Smooth muscle cell of the coronary artery (primary cell): ENCODE measurements at places on chromosomes 4 and X. TPM values are rescaled to one million over a fixed set of nuclear protein-coding genes. Genes with fewer than 3 reads are reported as not detected.

Gene UNC5C
- 1.1 and 2.0 TPM in 2 replicates for total RNA-seq

Gene RAB33B
- total RNA-seq: 11.7 and 14.7 TPM in 2 replicates

Gene ABCE1
- 51.0 and 80.5 TPM in 2 replicates for total RNA-seq

Gene WNK3
- total RNA-seq: 0.15 and 0.23 TPM in 2 replicates

Gene SUPT20HL2
- not detected in 2 replicates for total RNA-seq

Gene MUC7
- total RNA-seq: not detected in 2 replicates

Gene HS6ST2
- total RNA-seq: 0.08 TPM in 1 of 2 replicates, not detected in the other

Gene HELQ
- total RNA-seq: 11.8 and 17.2 TPM in 2 replicates
